ENCODE measurements at places on chromosomes 5 and 9.
A peak's percentile ranks its signal among the peaks of the same experiment; 100 is the strongest.

DNA sequence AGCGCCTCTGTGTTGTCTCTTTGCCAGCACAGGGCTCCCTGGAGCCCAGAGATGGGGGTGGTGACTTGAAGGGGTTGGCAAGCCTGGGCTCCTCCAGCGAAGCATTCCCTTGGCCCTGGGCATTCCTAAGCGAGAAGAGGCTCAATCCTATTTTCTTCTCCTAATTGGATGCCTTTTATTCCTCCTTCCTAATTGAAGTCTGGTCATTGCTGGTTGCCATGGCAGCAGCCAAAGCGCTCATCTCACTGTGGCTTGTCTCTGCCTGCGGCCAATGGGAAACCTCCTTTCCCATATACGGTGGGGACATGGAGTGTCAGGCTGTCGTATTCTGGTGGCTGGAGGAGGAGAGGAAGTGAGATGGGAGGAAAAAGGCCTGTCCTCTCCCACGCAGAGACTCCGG is 52.3 kb upstream of the RARS1 start:
- DNase-seq, result no peak

DNA sequence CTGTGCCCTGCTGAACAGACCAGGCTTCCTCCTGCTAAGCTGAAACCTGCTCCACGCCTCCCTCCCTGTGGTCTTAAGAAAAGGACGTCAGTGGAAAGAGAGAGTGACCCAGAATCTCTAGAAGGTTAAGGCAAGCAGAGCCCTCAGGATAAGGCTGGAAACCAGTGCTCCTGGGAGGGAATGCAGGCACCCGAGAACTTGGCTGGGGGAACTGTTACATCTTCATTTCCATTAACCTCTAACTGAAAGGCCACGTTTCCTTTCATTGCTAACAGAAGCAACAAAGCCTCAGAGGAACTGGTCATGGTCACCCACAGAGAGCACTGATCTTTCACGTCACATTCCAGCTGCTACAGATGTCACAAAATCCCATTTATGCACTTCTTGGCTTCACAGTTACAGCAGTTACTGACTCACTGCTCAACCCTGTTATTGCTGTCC is 26.1 kb upstream of the AKNA start:
- no peak for DNase-seq

DNA sequence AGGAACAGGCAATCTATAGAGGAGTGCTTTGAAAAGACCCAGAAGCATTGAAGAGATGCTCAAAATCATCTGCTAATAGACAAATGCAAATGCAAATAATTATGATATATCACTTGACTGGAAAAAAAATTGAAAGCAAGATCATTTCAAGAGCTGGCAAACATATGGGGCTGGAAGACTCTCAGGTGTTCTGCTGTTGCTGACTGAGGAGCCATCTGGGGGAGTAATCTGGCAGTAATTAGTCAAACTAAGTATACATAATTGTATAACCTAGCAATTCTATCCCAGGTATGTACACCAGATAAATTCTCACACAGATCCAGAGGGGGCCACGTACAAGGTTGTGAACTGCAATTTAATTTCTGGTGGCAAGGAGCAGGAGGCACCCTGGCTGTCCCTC is 4.6 kb upstream of the HMHB1 start:
- no peak for DNase-seq

DNA sequence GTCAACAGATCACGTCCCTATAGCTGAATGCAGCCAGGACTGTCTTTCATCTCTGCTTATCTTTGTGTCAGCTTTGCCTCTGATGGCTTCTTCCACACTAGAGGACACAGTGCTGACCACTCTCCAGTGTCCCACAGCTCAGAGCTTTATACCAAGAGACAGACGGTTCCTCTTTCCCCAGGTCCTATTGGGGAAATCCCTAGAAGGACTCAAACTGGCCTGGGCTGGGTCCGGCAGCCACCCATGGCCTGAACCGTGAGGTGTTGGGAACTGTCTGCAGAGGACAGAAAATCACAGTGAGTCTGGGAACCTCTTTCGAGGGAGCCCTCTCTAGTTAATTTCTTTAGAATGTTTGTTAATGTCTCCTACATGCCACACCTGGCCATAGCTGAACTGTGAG is 68.3 kb upstream of the SHB start:
- no peak for DNase-seq

DNA sequence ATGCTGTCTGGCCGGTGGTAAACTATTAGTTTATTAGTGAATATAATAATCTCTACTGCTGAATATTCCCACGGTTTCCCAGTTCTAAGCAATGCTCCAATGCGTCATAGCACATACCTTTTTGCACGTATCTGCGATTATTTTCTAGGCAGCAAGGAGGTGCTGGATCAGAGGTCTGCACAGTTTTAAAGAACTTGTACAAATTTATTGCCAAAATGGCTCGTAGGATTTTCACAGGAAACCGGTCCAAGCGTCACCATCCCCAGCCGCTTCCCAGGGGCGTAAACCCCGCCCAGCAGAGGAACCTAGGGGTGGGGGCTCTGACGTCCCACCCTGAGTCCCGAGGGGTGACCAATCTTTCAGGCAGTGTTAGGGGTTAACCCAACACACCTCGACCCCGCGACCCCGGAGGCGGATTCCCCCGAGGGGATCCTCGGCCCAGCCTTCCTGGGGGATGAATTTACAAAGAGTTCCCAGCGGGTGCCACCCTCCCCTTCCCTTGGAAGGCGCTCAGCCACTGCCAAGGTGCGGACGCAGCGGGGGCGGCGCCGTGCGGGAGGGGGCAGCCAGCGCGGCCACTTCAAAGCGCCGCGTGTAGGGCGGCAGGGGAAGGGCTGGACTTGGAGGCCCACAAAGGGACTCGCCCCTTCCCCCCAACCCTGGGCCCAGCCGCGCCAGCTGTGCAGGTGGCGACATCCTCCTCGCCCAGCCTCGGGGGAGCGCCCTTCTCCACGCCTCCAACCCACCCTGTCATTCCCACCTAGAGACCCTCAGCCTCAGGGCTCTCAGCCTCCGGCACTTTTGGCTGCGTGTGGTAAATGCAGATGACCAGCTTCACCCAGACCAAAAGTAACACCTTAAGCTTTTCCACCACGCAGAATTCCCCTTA is 43.5 kb upstream of the TCF7 start:
- peak; percentile 15 for DNase-seq

DNA sequence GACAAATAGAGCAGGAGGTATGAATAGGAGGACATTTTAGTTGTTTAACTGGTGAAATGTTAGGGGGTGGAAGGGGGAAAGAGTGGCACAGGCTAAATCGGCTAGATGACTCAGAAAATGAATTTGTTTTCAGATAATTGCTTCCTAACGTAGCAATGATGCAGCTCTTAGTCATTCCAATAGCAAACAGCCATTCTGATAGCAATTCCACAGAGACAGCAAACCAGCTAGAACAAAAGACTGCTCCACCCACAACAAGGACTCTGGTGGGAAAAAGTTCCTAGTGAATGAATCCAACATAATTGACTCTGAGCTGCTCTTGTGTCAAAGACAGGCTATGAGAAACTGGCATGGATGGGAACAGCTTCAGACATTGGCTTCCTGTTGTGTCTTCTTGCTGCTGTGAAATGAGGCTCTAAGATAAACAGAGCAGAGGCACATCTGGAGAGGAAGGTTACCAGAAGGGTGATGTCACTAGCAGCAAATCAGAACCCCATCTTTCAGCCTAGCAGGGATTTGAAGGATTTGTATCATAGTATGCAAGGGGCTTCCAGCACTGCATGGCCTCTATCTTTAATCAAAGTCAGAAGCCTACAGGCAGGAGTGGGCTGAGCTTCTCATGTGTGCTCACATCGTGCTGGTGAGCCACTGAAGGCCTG is 28.1 kb upstream of the F2RL1 start:
- peak; percentile 29 for DNase-seq

DNA sequence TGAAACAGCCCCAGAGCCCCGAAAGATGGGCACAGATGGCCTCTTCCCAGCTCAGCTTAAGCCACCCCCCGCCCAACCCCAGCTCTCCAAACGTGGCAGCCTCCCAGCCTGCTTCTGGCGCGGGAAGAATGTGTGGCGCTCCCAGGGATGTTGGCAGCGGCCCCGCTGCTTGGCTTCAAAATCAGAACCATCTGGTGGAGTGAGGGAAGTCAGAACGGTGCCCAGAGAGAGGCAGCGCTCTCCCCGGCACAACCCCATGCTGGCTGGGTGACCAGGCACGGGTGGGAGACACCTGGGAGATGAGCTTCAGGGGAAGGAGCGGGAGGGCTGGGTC is 72.7 kb upstream of the ORM1 start:
- no peak for DNase-seq

GRCh38 chr9:129900263-129901027 is 65.2 kb downstream of the USP20 start:
- DNase-seq, result no peak

DNA sequence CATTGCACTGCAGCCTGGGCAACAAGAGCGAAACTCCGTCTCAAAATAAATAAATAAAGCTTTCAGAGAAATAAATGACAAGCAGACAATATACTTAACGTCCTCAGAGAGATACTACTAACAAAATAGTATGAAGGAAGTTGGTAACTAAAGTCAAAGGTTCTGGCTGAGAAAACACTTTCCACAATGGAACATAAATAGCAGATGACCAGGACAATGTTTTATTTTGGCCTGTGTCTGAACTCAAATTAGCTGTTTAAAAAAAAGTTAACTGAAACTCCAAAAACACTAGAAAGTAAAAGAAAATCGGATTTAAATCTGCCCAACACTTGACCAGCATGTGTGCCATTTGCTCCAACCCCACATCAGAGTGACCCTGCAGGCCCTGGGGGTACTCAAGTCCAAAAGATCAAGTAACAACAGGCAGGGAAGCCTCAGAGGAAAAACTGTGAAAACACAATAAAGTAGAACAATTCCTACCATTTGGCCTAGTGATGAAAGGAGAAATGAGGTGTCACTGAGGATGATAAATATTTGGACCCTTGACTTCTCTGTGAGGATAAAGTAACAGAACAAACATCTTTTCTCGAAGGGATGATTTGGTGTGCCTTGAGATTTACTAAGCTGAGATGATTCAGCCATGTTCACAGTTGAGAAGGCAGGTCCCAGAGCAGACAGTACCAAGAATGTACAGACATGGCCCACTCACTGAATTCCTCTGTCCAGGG is 47.7 kb downstream of the LHFPL2 start:
- DNase-seq, result no peak

- no peak for DNase-seq
Measured at GRCh38 chr5:131200560-131200959, 29.8 kb downstream of the LYRM7 start.

DNA sequence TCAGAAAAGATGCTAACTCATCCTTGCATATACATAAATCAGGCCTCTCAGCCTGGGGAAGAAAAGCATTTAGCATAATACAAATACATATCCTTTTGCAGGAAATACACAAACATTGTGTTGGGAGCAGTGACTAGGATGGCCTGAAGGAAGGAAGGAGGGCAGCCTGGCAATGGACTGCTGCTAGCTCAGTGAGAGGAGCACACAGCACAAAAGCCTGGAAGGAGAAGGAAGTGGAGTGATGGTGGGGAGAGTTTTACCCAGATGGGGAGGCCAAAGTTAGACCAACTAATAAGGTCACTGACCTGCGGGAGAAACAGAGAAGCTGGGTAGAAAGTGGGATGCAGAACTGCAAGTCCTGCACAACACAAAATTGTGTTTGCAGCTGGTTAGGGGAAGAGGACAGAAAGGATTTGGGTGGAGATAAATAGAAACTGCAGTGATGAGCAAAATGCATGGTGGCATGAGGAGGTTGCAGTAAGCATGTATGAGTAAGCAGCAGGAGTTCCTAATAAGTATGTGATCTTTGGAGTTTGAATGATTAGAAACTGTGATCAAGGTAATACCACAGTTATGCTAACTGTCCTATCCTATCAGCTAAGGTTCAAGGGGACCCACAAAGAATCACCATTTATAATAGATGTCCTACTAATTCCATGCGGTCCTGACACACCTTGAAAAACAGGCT is 39.5 kb downstream of the SEMA6A start:
- DNase-seq, result no peak

GRCh38 chr9:83185488-83186154 is 122.7 kb upstream of the RASEF start:
- no peak for DNase-seq

DNA sequence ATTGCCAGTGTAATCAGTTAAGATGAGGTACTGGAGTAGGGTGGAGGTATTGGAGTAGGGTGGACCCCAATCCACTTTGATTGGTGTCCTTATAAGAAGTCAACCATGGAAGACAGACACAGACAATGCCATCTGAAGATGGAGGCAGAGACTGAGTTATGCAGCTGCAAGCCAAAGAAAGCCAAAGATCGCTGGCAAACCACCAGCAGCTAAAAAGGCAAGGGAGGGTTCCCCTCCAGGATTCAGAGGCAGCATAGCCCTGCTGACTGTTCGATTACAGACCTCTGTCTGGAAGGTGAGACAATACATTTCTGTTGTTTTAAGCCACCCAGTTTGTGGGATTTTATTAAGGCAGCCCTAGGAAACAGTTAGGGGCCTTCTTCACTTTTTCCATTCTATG is 30.5 kb upstream of the CKMT2 start:
- DNase-seq, result no peak

- DNase-seq, result no peak
Measured at GRCh38 chr5:61748121-61748520, 416.1 kb downstream of the ZSWIM6 start.

DNA sequence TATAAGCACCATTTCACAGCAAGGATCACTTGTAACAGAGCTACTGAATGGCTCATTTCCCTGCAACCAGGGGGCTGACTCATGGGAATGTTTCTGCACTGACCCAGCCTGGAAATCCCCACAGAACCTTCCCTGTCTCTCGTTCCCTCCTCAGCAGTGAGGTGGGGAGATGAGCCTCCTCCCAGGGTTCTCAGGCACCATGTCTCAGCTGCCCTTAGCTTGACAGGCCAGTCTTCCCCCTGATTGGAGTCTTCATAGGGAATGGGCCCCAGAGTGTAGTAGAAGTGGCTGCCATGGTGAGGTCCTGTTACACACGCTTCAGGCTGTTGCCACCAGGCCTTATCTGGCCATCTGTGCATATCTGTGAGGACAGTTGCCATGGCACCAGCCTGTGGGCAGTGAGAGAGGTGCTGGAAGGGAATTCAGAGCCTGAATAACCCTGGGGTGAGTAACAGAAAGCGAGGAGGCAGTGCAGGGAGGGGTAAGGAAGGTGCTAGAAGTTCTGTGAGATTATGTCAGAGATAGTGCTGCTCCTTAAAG is 324.4 kb downstream of the ENC1 start:
- DNase-seq, result no peak

All from endothelial cell (in vitro differentiated cells).